Activated CD4-positive, alpha-beta T cell treated with anti-CD3 and anti-CD28 coated beads for 1 hour (primary cell): ENCODE measurements at places on chromosomes 12 and 14.

- DNase-seq = no peak
These were observed 46.2 kb upstream of the REP15 start for GRCh38 chr12:27650011-27650410.

GRCh38 chr14:54857830-54858269 is 44.8 kb downstream of the GCH1 start:
- DNase-seq = no peak

GRCh38 chr12:13435235-13435933 is 238.9 kb downstream of the EMP1 start:
- no peak for DNase-seq

GRCh38 chr14:61752626-61753025 is 9.6 kb upstream of the SNAPC1 start:
- no peak for DNase-seq

DNA sequence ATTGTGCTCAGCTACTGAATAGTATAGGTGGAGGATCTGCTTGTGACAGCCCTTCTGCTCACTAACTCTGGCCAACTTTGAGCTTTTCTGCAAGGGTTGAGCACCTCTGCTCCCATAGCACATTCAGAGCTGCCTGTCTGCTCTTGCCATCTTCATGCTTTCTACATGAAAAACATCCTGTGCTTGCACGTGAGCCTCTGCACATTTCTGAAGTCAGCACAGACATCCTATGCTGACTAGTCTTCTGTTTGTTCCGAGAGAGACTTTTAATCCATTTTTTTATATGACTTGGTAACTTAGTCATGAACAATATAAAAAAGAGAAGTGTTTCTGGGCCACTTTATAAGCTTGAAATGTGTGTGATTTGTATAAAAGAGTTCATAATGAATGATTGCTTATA is 969.3 kb downstream of the TMTC2 start:
- no peak for DNase-seq

- DNase-seq = no peak
These were observed 41.7 kb upstream of the LTA4H start for GRCh38 chr12:96077081-96077480.

- no peak for DNase-seq
These were observed 136.2 kb downstream of the SLCO1B3 start for GRCh38 chr12:20946732-20947131.

DNA sequence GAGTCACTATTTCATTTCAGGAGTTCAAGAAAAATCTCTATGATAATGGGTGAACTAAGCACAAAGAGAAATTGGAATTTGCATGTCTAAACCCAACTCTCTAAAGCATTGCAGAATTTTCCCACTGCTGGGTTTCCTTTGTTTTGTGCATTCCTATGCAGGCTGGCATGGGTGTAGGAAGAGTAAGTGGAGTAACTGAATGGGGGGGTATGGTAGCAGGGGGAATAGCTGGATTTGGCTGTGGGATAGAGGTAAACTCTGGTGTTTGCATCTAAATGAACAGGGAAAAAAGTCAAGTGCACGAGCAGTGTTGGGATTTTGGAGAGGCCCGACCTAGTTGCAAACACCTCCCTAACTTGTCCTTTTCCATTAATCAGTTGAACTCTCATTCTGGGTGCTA is 159.1 kb downstream of the ANO4 start:
- no peak for DNase-seq

GRCh38 chr14:45091710-45092109 is 7.8 kb downstream of the PRPF39 start:
- no peak for DNase-seq
